ENCODE measurements at places on chromosomes 16 and 17. TPM values are rescaled to one million over a fixed set of nuclear protein-coding genes. Genes with fewer than 3 reads are reported as not detected.

Gene PRDM7
- not detected for total RNA-seq

Gene KRT10
- total RNA-seq, result 29.7 TPM

Gene PIRT
- total RNA-seq, result not detected

DNA sequence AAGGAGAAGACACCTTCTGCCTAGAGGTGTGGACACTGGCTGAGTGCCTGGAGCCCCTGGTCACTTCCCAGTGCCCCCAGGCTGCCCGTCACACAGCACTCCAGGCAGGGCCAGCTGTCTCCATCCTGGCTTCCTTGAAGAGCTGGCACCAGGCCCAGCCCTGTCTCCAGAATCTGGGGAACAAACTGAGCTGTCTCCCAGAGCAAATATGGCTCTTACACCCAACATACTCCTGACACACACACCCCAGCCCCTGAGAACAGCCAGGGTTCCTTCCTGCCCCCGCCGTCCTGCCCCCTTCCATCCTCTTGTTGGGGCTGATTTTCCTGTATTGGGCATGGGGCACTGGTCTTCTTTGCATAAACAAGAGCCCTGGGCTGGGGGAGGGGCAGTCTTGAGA lies 9.1 kb downstream of the NHERF1 start:
- H3K4me1 ChIP-seq, result peaks cover 46% of the 10 kb centered on the region
- DNase-seq, result no peak
- H3K36me3 ChIP-seq, result no peaks in the 10 kb centered on the region
- H3K27ac ChIP-seq, result no peak overlapping the region
- H3K4me3 ChIP-seq, result no peak overlapping the region
- H3K27me3 ChIP-seq, result no peaks in the 10 kb centered on the region

DNA sequence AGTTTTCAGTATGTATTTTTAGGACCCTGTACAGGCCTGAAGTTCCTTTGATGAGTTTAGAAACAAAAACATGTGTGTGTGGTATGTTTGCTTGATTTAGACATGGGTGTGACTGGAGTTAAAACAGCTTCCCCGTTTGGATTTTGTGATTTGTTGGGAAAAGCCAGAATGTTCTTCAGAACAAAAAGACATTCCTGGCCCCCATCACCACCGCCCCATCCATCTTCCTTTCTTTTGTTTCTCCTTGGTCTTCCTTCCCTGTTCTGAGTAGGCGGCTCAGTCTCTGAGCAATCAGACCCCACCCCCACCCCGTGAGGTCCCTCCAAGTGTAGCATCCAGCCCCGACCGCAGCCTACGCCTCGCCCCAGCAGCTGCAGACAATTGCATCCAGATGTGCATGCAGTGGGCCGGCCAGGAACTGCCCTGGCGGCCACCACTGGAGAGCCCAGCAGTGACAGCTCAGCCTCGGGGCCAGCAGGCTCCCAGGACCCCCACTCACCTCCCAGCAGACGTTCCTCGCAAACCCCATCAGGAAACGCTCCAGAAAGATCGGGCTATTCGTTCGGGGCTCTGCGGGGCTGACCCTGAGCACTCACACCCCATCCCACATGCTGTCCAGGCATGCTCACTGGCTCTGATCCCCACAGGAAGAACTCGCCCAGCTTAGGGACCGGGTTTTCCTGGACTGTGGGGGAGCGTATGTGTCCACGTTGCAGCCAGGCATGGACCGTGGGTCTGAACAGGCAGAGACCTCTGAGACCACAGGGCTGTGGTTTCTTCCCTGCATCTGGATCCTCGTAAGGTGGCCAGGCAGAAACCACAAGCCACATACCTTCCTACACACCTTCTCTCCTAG lies 99.8 kb upstream of the CDH5 start:
- peak; percentile 93 for DNase-seq
- peaks cover 91% of the 10 kb centered on the region for H3K4me1 ChIP-seq
- H3K36me3 ChIP-seq, result no peaks in the 10 kb centered on the region
- no peaks in the 10 kb centered on the region for H3K27me3 ChIP-seq
- H3K4me3 ChIP-seq, result no peak overlapping the region

- peaks cover 61% of the 10 kb centered on the region for H3K36me3 ChIP-seq
- H3K27ac ChIP-seq, result peak overlapping the region; percentile 78
- no peak for DNase-seq
Measured at GRCh38 chr17:28180449-28180848, 138.0 kb downstream of the NLK start.

GRCh38 chr16:64586781-64587180 lies 535.1 kb downstream of the CDH11 start:
- no peak overlapping the region for H3K4me3 ChIP-seq
- no peaks in the 10 kb centered on the region for H3K36me3 ChIP-seq
- no peak overlapping the region for H3K27ac ChIP-seq
- H3K4me1 ChIP-seq, result no peaks in the 10 kb centered on the region

Gene KRTAP1-1
- not detected for total RNA-seq

DNA sequence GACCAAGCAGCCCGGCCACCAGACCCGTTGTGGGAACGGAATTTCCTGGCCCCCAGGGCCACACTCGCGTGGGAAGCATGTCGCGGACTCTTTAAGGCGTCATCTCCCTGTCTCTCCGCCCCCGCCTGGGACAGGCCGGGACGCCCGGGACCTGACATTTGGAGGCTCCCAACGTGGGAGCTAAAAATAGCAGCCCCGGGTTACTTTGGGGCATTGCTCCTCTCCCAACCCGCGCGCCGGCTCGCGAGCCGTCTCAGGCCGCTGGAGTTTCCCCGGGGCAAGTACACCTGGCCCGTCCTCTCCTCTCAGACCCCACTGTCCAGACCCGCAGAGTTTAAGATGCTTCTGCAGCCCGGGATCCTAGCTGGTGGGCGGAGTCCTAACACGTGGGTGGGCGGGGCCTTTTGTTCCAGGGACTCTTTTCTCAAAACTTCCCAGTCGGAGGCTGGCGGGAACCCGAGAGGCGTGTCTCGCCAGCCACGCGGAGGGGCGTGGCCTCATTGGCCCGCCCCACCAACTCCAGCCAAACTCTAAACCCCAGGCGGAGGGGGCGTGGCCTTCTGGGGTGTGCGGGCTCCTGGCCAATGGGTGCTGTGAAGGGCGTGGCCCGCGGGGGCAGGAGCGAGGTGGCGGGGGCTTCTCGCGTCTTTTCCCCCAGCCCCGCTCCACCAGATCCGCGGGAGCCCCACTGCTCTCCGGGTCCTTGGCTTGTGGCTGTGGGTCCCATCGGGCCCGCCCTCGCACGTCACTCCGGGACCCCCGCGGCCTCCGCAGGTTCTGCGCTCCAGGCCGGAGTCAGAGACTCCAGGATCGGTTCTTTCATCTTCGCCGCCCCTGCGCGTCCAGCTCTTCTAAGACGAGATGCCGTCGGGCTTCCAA lies at the start of gene SLC2A4:
TSS of gene SLC2A4 (plus strand) at position 645 of the 879 bp plus-strand sequence. CDS start at position 862, 217 bp downstream.
- H3K4me3 ChIP-seq, result peak within 1 kb of the TSS; percentile 35
- no peak within 1 kb of the TSS for H3K27ac ChIP-seq
- H3K4me1 ChIP-seq, result peaks cover 18% of the 10 kb centered on the region
- DNase-seq, result peak; percentile 91
- H3K27me3 ChIP-seq, result peaks cover 20% of the 10 kb centered on the region
- H3K36me3 ChIP-seq, result no peaks in the 10 kb centered on the region

- no peak for DNase-seq
- no peak overlapping the region for H3K4me3 ChIP-seq
- H3K27me3 ChIP-seq, result no peaks in the 10 kb centered on the region
Measured at GRCh38 chr17:2295575-2295974, 8.0 kb downstream of the SMG6 start.

- no peak overlapping the region for H3K27ac ChIP-seq
- no peaks in the 10 kb centered on the region for H3K27me3 ChIP-seq
- no peak for DNase-seq
- H3K36me3 ChIP-seq, result no peaks in the 10 kb centered on the region
- H3K4me1 ChIP-seq, result 0 out of 2 replicates have a peak, but pooled peaks cover 3% of the 10 kb centered on the region
- H3K4me3 ChIP-seq, result no peak overlapping the region
Measured at GRCh38 chr16:57394444-57394843, 10.1 kb upstream of the CCL17 start.

DNA sequence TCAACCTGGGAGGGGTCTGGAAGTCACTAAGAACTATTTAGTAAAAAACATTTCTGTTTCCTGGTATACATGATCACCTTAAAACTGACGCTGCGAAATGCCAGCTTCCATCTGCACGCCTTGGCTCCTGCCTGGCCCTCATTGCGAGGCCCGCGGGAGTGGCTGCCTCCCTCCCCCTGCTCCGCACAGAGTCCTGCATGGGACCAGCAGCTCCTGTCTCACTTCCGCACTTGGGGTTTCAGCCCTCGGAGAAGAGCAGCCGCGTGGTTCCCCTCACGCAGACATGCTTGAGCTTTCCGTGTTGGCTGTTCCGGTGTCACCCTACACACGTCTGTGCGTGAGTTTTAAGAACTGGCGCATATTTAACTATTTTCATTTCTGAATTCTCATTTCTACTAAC lies 18.4 kb downstream of the MTHFSD start:
- no peak overlapping the region for H3K4me3 ChIP-seq
- no peak overlapping the region for H3K27ac ChIP-seq
- H3K36me3 ChIP-seq, result peaks cover 49% of the 10 kb centered on the region
- H3K27me3 ChIP-seq, result no peaks in the 10 kb centered on the region
- no peak for DNase-seq
- H3K4me1 ChIP-seq, result peaks cover 6% of the 10 kb centered on the region

- H3K4me3 ChIP-seq, result no peak overlapping the region
- H3K36me3 ChIP-seq, result no peaks in the 10 kb centered on the region
- no peak overlapping the region for H3K27ac ChIP-seq
- 0 out of 2 replicates have a peak, but pooled peaks cover under 1% of the 10 kb centered on the region for H3K4me1 ChIP-seq
- H3K27me3 ChIP-seq, result peaks cover 4% of the 10 kb centered on the region
Measured at GRCh38 chr17:34172390-34172918, 82.6 kb upstream of the CCL2 start.

Gene HSD3B7
- total RNA-seq, result 4.1 TPM

DNA sequence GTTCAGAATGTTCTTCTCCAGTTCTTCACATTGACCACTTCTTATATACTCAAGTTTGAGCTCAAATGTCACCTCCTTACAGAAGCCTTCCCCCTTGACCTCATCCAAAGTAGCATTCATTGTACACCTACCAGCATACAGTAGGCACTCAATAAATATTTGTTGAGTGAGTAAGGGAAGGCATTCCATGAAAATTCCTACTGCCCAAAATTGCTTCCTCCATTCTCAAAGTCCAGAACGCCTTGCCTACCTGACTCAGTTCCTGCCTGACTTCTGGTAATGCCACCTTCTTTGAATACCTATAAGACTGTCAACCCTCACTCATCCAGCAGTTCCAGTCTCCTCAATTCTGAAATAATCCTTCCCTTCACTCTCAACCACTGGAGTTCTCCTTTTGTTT lies 14.8 kb upstream of the BPTF start:
- no peaks in the 10 kb centered on the region for H3K4me1 ChIP-seq
- no peak overlapping the region for H3K4me3 ChIP-seq
- no peaks in the 10 kb centered on the region for H3K36me3 ChIP-seq
- no peak for DNase-seq

DNA sequence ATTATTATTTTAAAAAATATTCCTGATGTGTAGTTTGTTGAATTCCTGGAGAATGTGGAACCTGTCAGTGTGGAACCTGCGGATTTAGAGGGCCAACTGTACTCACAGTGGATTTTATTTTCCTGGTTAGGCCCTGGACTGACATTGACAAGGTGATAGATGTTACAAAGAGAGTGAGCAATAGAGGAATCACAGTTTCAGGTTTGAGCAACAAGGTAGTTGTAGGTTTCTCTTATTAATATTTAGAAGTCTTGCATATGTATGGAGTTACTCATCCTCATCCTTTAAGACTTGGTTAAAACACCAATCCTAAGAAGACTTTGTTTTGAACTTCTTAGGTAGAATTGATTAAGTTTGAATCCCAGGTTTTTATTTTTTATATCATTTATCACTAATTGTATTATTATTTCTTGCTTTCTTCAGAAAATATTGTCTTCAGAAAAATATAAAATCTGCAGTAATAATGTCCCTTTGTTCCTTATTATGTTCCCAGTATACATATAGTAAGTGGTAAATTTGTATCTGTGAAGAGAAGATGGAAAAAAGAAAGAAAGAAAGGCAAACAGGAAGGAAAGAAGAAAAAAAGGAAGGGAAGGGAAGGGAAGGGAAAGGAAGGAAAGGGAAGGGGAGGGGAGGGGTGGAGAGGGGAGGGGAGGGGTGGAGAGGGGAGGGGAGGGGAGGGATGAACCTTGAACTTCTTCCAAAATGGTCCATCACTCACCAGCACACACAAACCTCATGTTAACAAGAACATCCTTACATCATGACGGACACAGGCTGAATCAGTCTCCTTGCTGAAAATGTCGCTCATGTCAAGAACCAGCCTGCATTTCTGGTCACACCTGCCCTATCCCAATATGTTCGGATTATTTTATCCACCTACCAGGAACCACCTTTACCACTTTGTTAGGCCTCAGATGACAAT lies 867.2 kb downstream of the CDH11 start:
- H3K27me3 ChIP-seq, result no peaks in the 10 kb centered on the region
- no peak overlapping the region for H3K4me3 ChIP-seq
- no peak overlapping the region for H3K27ac ChIP-seq
- H3K4me1 ChIP-seq, result no peaks in the 10 kb centered on the region
- no peaks in the 10 kb centered on the region for H3K36me3 ChIP-seq

Gene EPN3
- total RNA-seq, result not detected

Gene PPP1R1B
- not detected for total RNA-seq

GRCh38 chr16:23534868-23535860 lies 22.0 kb downstream of the EARS2 start:
- DNase-seq, result no peak
- H3K36me3 ChIP-seq, result peaks cover 71% of the 10 kb centered on the region
- H3K27ac ChIP-seq, result no peak overlapping the region

DNA sequence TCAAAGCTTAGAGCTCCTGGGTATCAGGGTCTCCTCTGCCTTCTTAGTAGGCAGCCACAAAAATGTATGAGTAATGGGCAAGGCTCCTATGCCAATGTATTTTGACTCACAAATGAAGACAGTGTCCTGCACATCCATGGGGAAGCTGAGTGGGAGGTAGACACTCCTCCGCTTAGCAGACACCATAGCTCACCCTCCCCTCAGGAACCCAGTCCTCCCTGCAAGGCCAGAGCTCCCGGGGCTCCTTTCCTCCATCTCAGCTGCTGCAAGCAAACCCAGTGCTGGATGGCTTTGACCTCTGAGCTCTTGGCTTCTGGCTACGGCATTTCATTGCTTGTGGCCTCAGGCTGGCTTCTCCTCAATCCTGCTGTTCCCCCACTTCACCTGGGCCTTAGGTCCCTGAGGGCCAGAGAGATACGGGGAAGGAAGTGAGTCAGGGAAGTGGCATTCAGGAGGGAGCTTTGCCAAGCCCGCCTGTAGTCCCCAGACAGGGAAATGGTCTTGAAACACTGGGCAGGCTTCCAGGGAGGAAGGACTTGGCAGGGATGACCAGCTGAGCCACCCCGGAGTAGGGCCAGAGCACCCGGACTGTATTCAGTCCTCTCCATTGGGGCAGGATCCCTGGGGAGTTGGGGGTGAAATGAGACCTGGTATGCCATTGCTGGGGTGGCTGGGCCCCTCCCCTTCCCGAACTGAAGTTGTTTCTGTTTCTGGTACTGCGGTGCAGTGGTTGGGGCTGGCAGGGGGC lies 4.5 kb downstream of the ABCC3 start:
- H3K36me3 ChIP-seq, result no peaks in the 10 kb centered on the region
- H3K27ac ChIP-seq, result peak overlapping the region; percentile 86
- peaks cover 77% of the 10 kb centered on the region for H3K4me1 ChIP-seq
- no peak overlapping the region for H3K4me3 ChIP-seq

Gene NPIPB2
- 0.53 TPM for total RNA-seq

DNA sequence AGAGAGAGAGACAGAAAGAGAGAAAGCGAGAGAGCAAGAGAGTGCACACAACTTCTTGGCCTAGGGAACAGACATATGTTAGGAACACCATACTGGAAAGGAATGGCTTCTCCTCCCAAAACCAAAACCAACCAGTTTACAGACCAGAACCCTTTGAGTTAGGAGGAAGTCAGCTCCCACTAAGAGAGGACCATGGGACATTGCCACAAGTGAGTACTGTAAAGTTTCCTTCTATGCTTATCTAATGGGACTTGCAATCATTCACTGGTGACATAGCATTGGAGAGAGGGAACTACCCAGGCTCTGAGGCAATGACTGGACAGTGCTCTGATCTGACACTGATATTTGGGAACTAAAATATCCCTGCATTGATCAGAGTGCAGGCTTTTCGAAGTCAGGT lies 32.4 kb downstream of the TBC1D3B start:
- H3K27me3 ChIP-seq, result peaks cover 4% of the 10 kb centered on the region
- no peaks in the 10 kb centered on the region for H3K36me3 ChIP-seq
- no peaks in the 10 kb centered on the region for H3K4me1 ChIP-seq
- no peak overlapping the region for H3K27ac ChIP-seq
